ENCODE measurements at places on chromosomes 7 and 10.

- DNase-seq, result no peak
Measured at GRCh38 chr10:89773081-89773480, 71.7 kb downstream of the KIF20B start.

- no peak for DNase-seq
Measured at GRCh38 chr10:126551202-126551601, 119.3 kb downstream of the C10orf90 start.

- DNase-seq, result no peak
Measured at GRCh38 chr7:15446280-15446679, 115.5 kb downstream of the AGMO start.

GRCh38 chr7:99447943-99448342 is 9.2 kb downstream of the CPSF4 start:
- DNase-seq, result no peak

- no peak for DNase-seq
Measured at GRCh38 chr7:132739271-132739955, 163.1 kb upstream of the PLXNA4 start.

All from esophagus squamous epithelium (tissue), 5 donors.